Erythroblast (primary cell): ENCODE measurements at places on chromosomes 12 and 14.

- no peak for DNase-seq
These were observed 15.3 kb upstream of the DGLUCY start for GRCh38 chr14:91098591-91098990.

GRCh38 chr14:22512106-22512814, 76.8 kb downstream of the DAD1 start:
- DNase-seq: no peak

DNA sequence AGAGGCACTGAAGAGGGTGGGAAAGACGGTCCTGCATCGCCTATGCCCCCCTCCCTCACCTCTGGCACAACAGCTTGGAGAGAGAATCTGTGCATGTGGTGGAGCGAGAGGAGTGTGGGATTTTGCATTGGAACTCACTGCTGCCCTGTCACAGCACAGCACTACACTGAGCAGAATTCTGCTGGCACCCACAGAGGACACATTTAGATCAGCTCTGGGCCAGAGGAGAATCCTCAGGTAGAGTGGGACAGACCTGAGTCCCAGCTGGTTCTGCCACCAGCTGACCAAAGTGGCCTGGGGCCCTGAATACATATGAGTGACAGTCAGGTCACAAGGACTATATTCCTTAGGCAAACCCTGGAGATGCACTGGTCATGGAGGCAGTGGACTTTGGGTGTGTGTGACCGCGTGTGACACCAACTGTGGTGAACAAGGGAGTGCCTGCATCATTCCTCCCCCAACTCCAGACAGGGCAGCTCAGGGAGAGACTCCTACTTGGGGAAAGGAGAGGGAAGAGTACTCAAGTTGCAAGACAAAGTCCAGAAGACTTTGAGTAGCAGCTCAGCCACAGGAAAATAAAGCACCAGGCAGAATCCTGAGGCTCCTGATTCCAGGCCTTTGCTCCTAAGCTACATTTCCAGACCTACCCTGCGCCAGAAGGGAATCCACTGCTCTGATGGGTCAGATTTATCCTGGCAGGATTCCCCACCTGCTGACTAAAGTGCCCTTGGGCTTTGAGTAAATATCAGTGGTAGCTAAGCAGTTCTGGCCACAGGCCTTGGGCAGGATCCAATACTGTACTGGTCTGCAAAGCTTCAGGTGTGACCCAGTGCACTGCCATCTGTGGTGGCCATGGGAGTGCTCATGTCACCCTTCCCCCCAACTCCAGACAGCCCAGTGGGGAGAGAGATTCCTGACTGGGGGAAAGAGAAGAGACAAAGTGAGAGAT, 10.6 kb upstream of the ACOT1 start:
- no peak for DNase-seq

DNA sequence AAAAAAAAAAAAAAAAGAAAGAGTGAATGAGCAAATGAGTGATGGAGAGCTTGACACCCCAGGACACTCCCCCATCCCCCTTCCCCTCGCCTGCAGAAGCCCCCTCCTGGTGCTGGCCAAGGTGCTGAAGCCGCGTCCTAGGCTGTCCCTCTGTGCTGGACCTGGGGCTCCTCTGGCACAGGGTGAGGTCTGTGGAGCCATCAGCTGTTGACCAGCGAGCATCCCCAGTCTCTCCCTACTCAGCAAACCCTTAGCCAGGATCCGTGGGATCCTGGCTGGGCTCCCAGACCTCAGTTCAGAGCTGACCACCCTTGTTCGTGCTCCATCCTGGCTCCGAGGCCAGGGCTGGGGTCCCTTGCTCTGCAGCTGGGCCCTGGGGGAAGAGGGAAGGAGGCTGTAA, 5.4 kb upstream of the KIF26A start:
- DNase-seq: no peak

DNA sequence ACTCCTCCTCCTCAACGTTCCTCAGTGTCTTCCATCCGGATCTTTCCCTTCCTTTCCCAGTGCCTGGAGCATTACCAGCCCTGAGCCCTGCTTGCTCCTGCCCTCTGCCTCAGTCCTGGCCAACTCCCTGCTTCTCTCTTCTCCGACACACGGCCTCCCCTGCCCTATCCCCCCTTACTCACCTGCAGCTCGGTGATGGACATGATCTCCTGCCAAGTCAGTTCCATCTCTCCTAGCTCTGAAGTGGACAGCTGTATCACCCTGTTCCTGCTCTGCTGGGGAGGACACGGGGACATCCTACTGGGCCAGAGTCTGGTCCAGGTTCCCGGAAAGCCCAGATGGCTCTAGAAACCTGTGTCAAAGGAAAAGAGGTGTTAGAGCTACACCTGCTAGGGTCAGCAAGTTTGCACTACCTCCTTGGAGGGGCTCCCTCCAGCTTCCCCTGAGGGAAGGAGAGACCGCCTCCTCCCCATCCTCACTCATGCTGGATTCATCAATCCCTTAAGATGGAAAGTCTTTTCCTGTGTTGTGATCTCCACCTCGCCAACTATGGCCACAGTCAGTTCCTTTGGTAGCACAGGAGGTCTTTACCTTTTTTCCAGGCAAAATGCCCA, 5.8 kb downstream of the NFE2 start:
- DNase-seq: no peak

GRCh38 chr12:22459838-22460490, 84.4 kb downstream of the C2CD5 start:
- DNase-seq: peak; percentile 65

GRCh38 chr12:37546901-37547475, 769.6 kb upstream of the ALG10B start:
- DNase-seq: no peak

- no peak for DNase-seq
These were observed 33.1 kb downstream of the SYNDIG1L start for GRCh38 chr14:74392616-74393570.

- DNase-seq: no peak
These were observed 20.4 kb downstream of the FOS start for GRCh38 chr14:75299059-75299458.

GRCh38 chr12:107411792-107412535, 273.6 kb upstream of the PWP1 start:
- DNase-seq: no peak

DNA sequence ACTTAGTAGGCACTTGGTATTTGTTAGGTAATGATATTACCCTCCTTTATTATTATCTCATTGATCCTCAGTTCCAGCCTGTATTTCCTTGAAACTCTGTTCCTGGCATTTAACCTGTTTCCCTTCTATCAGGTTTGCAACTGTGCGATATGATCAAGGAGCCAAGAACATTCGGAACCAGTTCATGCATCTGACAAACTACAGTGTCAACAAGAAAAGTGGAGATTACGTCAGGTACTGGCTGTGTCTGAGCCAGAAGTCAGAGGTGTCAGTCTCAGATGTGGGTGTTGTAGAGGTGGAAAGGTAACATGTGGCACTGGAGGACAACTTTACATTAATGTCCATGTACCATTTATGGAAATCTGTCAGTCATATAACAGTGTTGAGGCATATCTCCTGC, 56.7 kb downstream of the TTLL5 start:
- no peak for DNase-seq

- DNase-seq: no peak
These were observed 23.4 kb downstream of the DLK1 start for GRCh38 chr14:100749967-100750597.

DNA sequence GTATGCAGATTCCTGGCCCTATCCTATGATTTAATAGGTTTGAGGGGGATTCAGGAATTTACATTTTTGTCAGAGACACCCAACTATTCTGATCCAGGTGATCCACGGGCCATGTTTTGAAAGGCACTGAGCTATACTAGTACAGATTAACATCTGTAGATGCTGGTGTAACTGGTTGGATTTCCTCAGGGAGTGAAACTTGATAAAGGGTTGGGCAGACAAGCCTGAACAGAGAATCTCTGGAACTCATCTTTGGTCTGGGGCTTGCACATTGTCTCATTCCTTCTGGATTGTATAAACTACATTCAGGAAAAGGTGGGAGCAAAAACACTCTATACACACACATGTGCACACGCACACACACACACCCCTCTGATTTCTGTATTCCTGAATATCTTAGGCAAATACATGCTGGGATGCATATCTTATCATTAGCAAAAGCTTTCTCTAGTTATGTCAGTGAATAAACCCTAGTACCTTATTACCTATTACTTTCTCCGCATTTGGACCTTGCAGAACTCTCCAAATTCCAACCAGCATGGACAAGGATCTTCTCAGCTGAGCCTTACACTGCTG, 104.6 kb downstream of the SLC38A1 start:
- DNase-seq: no peak

DNA sequence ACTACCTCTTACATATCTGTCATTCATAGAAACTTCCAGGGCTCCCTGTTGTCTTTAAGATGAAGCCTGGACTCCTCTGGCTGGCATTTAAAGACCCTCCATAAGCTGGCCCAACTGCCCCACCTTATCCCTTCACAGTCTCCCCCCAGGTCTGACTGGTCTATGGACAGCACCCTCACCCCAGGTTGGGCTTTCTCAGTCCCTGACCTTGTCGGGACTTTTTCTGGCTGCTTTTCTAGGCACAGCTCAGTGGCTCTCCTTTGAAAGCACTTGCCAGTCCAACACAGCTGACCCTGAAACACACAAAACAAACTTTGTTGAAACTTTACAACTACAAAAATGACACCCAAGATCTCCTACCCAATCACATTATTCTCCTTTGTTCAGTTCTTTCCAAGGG, 13.9 kb upstream of the MYH7 start:
- DNase-seq: no peak

- DNase-seq: no peak
These were observed 194.7 kb upstream of the FAR2 start for GRCh38 chr12:28954333-28954732.

- peak; percentile 78 for DNase-seq
These were observed 7.7 kb downstream of the ENDOU start for GRCh38 chr12:47717443-47718193.

DNA sequence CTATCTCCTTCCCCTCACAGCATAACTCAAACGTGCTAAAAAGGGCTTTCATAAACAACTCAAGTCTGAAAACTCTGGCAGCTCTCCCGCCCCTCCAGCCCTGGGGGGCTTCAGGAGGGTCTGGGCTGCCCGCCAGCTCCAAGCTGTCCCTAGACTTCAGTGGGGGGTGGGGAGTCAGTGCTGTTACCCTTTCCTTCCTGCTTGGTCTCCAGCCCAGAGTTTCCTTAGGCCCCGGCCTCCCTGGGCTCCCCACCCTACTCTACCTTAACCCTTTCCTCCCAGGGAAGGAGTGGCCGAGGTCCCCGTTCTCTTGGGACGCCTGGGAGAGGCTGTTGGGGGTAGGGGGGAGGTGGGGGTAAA, 530 bp upstream of the NYNRIN start:
- DNase-seq: no peak

GRCh38 chr14:100165376-100165775, 5.9 kb upstream of the DEGS2 start:
- DNase-seq: peak; percentile 27

DNA sequence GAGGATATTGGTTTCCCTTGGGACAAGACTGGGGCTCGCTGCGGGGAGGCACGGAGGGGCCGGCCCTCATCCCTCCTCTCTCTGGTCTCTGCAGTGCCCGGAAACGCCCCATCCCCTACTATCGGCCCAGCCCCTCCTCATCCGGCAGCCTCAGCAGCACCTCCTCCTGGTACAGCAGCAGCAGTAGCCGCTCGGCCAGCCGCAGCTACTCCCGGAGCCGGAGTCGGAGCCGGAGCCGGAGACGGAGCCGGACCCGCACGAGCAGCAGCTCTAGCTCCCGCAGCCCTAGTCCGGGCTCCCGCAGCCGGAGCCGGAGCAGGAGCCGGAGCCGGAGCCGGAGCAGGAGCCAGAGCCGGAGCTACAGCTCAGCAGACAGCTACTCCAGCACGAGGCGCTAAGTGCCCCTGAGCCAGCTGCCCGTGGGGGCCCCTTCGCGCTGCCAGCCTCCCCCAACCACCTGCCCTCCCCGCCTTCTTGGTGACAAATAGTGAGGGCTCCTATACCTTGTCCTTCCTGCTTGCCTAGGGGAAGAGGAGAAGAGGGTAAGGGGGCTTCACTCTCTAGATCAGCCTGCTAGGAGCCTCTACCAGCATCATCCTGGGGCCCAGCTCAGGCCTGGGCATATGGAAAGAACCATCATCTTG, 22.2 kb upstream of the HSPB8 start:
- no peak for DNase-seq

DNA sequence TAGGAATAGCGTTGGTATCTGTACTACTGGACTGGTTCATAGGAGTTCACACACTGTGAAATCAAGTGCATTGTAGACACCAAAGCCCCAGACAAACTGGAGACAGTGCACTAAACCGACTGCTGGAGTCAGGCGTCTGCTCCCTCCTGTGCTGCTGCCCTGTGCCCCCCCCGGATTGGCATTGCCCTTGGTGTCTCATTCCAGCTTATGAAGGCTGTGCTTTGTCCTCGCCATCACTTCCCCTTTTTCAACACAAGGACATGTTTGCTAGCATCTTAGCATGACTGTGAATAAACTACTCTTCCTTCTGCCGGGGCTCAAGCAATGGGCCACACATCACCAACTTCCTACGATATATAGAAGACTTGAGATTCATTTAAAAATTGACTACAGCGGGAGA, 84.0 kb downstream of the TMCC3 start:
- no peak for DNase-seq

DNA sequence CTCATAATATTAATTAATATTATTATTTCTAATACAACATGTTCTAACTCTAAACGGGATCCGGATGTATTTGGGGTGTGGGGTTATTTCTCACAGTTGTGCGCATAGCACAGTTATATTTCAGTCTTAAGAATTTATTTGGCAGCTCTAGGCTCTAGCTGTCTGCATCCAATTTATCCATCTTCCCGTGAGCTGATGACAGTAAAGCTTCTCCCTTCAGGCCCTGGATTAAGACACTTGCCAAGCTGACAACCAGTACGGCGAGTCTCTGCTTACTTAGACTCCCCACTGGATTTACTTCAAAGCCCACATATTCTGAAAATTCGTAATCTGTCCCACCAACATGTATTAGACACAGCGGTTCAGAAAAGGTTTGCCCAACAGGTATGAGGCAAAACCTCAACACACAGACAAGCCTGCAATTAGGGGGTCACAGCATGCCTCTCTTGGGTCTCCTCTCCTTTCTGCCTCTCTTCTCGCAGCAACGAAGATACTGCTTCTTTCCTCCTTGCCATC, 232.9 kb upstream of the TMTC1 start:
- no peak for DNase-seq

DNA sequence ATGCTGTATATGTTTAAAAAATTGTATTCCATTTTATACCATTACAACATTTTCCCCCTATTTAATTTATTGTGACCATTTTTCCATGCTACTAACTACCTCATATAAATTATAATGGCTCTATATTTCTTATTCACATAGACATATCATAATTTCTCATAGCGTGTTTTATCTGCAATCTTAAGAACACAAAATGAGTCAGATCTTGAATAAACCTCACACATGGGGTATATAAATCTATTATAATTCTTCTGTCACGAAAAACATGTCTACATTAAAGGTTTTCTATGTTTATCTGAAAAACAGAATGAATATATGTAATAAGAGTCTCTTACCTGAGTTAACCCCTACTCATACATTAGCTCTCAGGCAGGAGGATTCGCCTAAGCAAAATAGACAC, 50.5 kb upstream of the ERGIC2 start:
- no peak for DNase-seq

- no peak for DNase-seq
These were observed 176.2 kb upstream of the HIF1A start for GRCh38 chr14:61519106-61519505.
